ENCODE measurements at places on chromosomes 1 and 21. TPM values are rescaled to one million over a fixed set of nuclear protein-coding genes. Genes with fewer than 3 reads are reported as not detected.
A peak's percentile ranks its signal among the peaks of the same experiment; 100 is the strongest.

The FAM76A gene
- 16.7 TPM for total RNA-seq

The AGBL4 gene
- not detected for total RNA-seq

The OPTC gene
- not detected for total RNA-seq

DNA sequence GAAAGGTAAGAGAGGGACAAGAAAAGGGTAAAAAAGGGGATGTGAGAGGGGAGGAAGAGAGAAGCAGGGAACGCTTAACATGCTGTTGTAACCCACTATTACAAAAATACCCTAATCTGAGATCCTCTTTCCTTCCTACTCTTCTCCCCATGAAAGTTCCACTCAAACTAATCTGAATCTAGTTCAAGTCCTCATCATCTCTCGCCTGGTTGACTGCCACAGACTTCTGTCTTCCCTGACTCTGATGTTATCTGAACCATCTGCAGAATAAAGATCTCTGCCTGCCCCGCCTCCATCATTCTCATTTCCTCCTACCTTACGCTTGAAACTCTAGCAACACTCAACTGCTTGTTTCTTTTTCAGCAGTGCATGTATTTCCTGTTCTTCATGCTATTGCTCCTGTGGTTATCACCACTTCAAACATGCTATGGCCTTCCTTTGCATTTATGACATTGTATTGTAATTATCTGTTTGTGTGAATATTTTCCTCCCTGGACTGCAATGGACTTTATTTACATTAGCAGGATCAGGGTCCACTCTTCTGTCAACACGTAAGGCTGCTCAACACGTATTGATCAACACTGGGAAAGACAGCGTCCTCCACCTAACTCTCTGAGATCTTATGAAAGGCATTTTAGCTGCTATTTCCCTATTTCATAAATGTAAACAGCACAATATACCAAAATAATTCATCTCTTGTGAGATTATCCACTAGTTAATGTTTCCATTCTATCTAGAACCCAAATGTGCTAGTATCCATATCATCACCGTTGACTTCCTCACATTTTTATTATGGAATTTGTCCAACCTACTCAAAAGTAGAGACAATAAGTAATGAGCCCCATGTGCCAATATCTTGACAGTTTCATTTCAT, 215.5 kb upstream of the USP25 start:
- DNase-seq = no peak

- no peak for DNase-seq
Observed at GRCh38 chr1:104593413-104594187, 843.9 kb downstream of the AMY1C start.

DNA sequence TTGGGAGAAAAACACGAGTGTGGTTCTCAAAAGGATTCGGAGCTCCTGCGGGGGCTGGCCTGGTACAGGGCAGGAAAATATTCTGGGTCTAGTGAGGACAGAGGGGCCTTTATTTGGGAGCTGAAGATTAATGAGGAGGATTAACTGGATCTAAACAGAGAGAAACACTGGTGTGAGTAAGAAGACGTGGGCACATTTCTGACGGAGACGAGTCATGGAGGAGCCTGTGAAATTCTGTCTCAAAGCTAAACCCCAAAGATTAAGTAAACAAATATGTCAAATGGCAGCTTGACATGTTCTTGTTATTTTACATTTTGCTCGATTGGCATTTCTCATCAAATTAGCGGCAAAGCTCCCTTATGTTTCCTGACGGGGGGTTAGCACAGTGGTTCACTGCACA, 12.8 kb downstream of the PROK1 start:
- peak; percentile 16 for DNase-seq

DNA sequence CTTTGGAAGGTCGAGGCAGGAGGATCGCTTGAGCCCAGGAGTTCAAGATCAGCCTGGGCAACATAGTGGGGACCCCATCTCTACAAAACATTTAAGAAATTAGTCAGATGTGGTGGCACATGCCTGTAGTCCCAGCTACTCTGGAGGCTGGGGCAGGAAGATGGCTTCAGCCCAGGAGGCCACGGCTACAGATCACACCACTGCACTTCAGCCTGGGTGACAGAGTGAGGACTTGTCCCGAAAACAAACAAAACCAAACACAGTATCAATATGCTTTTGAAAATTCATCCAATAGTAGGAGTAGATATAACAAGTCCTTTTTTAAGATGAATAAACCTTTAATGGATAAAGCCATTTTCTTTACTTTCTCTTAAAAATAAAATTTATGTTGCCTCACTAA, 8.5 kb downstream of the APP start:
- no peak for DNase-seq

- no peak for DNase-seq
Observed at GRCh38 chr1:166040202-166040997, 126.4 kb downstream of the FAM78B start.

DNA sequence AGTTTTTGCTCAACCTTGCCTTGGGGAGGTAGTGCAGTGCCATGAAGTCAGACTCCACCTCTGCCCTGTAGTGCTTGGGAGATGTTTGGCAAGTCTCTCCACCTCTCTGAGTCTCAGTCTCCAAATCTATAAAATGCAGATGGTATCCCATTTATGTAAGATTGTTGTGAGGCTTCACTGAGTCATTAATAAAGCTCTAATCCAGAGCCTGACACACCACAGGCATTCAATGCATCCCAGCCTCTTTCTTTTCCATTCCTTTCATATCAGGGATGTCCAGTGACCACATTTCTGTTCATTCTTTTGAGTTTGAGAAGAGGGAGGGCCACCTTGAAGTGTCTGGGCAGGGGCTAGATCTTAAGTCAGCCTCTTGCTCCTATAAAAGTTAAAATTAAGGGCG, 37.6 kb upstream of the LMO4 start:
- peak; percentile 19 for DNase-seq

DNA sequence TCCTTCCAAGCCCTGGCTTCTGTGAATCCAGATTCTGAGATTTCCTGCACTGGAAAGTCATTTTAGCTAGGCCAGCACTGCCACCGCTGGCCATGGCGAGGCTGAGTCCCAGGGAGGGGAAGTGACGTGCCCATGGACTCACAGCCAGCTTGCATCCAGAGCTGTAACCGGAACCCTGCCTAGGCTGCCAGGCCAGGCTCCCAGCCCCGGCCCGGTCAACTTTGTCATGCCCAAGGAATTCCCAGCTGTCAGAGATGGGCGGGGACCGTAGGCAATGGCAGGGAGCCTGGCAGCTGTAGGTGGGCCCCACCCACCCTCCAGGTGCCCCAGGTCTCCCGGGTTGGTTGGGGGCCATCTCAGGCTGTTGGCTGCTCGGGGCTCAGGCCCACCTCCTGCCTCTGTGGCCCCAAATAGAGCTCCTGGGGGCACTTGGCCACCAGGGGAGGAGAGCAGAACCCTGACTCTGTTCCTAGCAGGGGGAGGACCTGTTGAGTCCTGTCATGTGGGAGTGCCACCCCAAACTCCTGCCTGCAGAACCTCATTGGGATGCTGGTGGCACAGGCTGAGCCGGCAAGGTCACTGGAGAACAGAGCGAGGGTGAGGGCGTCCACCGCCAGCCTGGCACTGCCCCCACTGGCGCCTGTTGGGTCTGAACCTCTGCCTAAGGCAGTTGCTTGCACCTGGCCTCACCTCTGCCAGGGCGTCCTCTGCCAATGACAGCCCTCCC, 57.8 kb downstream of the FOXO6 start:
- DNase-seq = peak; percentile 89

GRCh38 chr1:1946540-1946939, 27.5 kb upstream of the TMEM52 start:
- peak; percentile 17 for DNase-seq

DNA sequence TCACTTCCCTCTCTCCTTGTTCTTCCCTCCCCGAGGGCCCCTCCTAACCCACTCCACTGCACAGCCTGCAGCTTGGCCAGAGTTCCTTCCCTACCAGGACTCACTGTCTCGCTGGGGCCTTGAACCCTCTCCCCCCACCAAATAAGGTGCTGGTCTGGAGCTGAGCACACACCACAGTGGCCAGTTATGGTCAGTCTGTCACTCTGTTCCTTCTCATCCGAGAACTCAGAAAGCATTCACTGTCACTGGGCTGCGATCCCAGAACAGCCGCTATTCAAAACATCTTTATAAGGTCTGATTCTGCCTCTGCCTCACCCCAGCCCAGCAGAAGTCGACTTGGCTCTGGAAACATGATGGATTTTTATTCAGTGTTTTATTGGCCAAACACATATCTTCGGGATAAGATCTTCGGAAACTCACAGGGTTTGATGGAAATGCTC, 19.8 kb upstream of the LBR start:
- DNase-seq = no peak
